Stimulated activated CD4-positive, alpha-beta T cell treated with anti-CD3 and anti-CD28 coated beads, Interleukin-4, amount 100 ng/mL, for 1 hour (primary cell): ENCODE measurements at places on chromosomes 6 and 20.

- DNase-seq = no peak
Observed at GRCh38 chr20:4766631-4767030, 44.9 kb downstream of the PRND start.

DNA sequence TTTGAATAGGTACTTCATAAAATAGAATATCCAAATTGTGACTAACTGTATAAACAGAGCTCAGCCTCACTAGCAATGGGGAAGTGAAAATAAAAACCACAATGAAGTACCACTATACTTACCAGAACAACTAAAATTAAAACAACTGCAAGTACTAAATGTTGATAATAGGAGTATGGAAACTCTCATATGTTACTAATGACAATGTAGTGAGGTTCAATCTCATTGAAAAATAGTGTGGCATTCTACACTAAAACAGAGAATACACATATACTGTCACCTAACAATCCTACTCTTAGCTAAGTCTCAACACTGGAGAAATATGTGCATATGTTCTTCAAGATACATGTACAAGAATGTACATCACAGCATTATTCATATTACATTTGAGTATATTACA lies 132.0 kb upstream of the CARMIL1 start:
- no peak for DNase-seq

- no peak for DNase-seq
Observed at GRCh38 chr6:34178357-34179105, 32.6 kb upstream of the GRM4 start.

DNA sequence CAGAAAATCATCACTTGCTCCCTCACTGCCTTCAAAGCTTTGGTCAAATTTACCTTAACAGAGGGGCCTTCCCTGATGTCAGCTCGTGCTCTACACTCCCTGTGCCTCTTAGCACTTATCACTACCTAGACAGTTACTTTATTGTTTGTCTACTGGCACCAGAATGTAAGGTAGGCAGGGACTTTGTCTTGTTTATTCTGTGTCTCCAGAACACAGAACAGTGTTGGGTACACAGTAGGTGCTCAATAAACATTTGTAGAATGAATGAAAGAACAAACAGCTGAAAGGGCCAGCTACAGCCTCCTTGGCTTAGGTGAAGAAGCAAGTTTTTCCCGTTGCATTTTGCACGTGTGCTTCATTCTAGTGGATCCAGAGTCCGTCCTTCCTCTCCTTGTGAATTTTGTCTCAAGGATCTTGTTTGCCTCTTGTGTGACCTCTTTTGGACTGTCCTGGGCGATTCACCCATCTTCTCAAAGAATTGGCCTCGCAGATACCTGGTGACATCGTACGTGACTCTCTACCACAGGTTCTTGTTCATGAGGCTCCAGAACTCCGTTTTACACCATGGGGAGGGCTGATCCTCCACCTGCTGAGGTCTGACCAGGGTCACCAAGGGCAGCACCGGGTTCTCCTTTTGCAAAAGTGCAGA lies 84.2 kb upstream of the ARMC2 start:
- DNase-seq = no peak

GRCh38 chr20:9323622-9324021 lies 190.8 kb upstream of the LAMP5 start:
- no peak for DNase-seq

- DNase-seq = no peak
Observed at GRCh38 chr6:101393829-101394251, 332 bp downstream of the GRIK2 start.

DNA sequence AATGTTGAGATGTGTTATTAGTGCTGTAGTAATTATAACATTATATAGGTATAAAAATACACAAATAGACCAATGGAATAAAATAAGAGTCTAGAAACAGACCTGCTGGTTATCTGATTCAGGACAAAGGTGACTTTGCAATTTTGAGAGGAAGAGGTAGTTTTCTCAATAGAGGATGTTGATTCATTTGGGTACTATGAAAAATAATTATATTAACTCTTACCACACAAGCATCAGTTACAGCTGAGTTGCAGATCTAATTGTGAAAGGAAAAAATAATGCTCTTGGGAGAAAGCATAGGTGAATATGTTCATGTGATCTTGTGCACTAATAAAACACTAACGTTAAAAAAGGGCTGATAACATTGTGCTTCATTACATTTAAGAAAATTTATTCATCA lies 103.0 kb downstream of the BCKDHB start:
- DNase-seq = no peak

DNA sequence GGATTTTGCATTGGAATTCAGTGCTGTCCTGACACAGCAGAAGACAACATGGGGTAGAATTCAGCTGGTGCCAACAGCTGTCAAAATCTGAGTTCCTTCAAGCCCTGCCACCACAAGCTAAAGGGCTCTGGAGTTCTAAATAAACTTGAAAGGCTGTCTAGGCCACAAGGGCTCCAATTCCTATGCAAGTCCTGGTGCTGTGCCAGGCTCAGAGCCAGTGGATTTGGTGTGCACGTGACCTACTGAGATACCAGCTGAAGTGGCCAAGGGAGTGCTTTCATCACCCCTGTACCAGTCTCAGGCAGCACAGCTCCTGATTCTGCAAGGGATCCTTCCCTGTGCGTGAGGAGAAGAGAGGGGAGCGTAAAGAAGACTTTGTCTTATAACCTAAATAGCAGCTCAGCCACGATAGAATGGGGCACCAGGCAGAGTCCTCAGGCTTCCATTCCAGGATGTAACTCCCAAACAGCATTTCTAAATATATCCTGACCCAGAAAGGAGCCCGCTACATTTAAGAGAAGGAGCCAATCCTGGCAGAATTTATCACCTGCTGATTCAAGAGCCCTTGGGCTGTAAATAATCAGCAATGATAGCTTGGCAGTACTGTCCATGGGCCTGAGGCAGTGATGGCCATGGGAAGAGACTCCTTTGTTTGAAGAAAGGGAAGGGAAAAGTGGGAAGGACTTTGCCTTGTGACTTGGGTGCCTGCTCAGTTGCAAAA lies 881.2 kb upstream of the EPHA7 start:
- no peak for DNase-seq

- no peak for DNase-seq
Observed at GRCh38 chr6:73062130-73062529, 163.2 kb downstream of the KHDC1L start.

DNA sequence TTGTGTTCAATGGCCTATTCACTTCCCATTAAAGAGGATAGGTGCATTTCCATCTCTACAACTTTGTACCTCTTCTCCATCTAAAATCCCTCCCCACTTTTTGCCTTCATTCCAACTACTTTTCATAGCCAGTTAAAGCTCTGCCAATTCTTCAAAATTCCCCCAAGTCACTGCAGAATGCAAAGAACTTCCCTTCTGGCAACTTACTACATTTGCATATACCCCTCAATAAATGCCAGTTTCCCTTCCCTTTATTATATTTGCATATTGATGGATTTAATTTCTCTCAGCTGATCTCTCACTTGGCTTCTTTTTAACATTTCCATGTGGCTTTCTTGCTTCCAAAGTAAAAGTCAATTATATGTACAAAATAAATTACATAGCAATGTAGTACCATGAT lies 393.4 kb downstream of the HACE1 start:
- no peak for DNase-seq

GRCh38 chr6:20205722-20206161 lies 6.5 kb downstream of the MBOAT1 start:
- no peak for DNase-seq

GRCh38 chr6:44367681-44368080 lies 19.8 kb upstream of the CDC5L start:
- DNase-seq = no peak

DNA sequence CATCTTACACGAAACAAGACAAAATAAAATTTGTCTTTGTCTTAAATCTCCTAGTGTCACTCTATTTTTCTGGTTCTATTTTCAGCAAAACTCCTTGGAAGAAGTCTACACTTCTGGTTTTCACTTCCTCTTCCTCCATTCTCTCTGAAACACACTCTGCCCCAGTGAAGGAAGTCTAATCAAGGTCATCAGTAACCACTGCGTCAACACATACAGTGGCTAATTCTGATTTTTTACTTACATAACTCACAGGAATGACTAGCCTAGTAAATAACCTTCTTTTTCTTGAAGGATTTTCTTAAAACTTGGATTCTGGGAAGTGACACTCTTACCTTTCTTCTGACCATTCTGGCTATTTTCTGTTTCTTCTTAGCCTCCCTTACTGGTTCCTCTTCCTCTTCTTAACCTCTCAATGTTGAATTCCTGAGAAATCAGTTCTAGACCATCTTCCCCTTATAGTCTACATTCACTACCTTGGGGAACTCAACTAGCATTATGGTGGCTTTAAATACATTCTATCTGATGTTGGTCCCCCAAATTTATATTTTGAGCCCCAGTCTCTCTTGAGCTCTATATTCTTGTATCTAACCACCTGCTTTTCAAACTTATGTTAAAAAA lies 37.5 kb downstream of the AIG1 start:
- no peak for DNase-seq

DNA sequence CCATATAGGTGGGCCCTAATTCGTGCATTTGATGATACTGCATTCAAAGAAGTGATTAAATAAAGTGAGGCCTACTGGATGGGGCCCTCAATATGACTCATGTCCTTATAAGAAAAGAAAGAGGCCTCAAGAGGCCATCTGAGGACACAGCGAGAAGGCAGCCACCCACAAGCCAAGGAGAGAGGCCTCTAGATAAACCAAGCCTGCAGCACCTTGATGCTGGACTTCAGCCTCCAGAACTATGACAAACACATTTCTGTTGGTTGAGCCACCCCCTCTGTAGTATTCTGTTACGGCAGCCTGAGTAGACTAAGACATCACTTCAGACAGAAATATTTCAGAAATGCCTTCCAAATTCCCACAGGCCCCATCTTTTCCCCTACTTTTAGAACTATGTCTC lies 82.5 kb upstream of the PLEKHG1 start:
- no peak for DNase-seq

GRCh38 chr6:14726816-14727493 lies 518.9 kb upstream of the JARID2 start:
- no peak for DNase-seq

DNA sequence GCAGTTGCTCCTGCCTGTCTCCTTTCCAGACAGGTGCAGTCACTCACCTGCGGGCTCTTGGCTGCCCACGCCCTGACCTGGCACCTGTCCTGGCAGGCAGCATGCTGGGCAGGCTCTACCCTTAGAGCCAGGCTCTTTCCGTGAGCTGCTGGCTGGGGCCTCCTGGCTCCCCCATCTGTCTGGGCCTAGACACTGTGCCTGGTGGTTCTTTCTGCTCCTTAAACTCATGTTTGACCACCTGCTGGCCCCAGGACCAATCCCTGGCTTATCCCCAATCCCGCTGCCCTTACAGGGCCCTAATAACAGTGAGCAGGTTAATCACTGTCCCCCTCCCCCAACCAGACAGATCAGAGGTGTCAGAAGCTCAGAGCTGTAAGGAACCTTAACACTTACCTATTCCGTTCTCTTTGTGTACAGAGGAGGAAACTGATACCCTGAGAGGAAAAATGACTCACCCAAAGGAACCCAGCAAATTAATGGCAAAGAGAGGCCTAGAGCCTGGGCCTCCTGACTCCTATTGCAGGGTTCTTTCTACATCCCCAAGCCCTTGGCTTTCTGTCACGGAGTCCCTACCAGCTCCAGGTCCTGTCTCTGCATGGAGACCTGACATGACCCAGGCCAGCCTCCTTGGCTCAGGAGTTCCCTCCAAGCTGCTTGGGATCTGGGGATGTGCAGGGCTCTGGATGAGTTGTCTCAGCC lies 54.7 kb downstream of the RAB44 start:
- no peak for DNase-seq

DNA sequence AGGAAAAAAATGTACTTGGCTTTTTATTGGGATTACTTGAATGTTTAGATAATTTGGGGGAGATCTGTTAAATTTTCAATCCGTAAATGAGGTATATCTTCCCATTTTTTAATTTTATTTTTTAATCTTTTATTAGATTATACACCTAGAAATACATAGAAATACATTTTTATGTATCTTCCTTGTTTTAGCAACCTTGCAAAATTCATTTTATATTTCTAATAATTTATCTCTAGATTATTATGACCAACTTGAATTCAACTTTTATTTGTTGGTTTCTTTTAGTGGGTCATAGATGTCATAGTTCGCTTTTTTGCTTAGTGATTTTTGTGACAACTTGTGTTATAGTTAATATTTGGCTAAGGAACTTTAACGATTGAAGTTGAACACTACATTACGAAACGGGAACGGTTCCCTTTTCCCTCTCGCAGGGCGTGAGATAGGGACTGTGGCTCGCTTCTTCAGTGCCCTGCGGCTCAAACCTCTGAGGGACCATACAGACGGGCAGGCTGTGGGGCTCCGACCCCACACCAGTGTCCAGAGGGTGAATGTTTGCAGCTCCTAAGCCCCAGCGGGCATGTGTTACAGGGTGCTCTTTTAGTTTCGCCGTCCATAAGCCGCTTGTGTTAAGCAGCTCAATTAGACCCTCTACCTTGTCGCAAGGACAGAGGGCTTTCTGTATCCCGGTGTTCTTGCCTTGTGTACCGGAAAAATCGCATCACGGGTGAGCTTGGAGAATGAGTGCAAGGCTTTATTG lies 53.8 kb downstream of the PRND start:
- no peak for DNase-seq

DNA sequence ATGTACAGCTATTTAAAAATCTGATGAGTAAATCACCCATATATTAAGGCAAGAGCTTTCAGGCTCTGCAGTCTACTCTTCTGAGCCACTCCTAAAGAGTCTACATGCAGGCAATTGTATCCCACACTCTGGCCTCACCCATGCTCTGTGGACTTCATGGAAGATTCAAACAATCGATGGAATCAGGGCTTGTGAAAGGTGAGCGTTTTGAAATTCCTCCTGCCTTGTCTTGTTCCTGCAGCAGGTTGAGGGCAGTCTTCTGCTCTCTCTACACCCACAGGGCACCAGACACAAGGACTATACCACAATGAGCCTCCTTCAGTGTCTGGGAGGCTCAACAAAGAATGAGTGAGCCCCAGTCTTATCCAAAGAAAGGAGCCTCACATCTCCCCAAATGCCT lies 51.1 kb downstream of the TBC1D7 start:
- no peak for DNase-seq

- DNase-seq = no peak
Observed at GRCh38 chr6:7136859-7137334, 29.1 kb downstream of the RREB1 start.

DNA sequence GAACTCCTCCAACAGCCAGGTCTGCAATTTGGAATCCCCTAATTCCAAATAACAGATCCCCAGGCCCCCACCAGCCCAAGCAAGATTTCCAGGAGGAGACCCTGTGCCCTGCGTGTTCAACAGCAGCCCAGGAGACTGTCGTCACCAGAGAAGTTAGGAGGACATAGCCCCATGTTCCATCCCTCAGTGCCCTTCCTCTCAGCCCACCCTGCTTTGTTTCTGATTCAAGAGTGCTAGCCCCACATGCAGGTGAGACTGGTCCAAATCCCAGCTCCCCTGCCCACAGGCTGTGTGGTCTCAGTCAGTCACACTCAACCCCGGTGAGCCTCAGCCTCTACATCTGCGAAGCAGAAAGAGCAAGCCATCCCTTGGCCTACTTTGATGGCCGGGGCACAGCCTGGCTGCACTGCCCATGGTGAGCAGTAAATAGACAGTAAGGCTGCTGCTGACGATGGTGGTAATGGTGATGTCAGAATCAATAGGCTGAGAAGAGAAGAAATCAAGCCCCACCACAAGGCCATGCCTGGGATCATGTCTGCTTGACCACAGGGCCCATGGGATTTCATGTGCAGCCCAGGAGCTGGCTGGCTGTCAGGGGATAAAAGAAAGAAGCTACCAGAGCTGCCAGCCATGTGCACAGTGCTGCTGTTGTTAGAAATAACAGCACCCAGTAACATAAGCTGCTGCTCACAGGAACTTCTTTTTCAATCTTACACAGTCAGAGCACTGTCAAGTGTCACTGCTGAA lies 51.5 kb upstream of the NXT1 start:
- no peak for DNase-seq
